ENCODE measurements at places on chromosomes 7 and 10. TPM values are rescaled to one million over a fixed set of nuclear protein-coding genes. Genes with fewer than 3 reads are reported as not detected.
A peak's percentile ranks its signal among the peaks of the same experiment; 100 is the strongest.

The SFTPA1 gene
- total RNA-seq, result not detected

DNA sequence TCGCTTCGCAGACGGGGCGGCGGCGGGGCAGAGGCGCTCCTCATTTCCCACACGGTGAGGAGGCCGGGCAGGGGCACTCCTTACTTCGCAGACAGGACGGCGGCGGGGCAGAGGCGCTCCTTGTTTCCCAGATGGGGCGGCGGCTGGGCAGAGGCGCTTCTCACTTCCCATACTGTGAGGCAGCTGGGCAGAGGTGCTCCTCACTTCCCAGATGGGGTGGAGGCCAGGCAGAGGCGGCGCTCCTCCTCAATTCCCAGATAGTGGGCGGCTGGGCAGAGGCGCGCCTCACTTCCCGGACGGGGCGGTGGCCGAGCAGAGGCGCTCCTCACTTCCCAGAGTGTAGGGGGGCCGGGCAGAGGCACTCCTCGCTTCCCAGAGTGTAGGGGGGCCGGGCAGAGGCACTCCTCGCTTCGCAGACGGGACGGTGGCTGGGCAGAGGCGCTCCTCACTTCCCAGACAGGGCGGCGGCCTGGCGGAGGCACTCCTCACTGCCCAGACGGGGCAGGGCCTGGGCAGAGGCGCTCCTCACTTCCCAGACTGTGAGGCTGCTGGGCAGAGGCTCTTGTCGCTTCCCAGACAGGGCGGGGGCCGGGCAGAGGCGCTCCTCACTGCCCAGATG lies 43.1 kb downstream of the ZEB1 start:
- no peak overlapping the region for H3K4me3 ChIP-seq
- H3K36me3 ChIP-seq, result peaks cover 3% of the 10 kb centered on the region
- peaks cover 7% of the 10 kb centered on the region for H3K4me1 ChIP-seq
- peak; percentile 70 for DNase-seq
- H3K27ac ChIP-seq, result no peak overlapping the region

DNA sequence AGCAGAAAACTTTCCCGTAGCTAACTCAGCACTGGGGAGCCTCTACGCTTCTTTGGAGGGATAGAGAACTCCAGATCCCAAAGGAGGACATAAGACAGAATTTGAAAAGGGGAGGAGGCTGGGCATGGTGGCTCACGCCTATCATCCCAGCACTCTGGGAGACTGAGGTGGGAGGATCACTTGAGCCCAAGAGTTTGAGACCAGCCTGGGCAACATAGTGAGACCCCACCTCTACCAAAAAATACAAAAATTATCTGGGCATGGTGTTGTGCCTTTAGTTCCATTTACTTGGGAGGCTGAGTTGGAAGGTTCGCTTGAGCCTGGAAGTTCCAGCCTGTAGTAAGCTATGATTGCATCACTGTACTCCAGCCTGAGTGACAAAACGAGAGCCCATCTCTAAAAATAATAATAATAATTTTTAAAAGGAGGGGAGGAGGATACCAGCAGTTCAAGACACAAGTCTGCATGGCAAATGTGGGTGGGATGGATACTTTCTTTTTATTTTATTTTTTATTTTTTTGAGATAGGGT lies 165.9 kb upstream of the SH2B2 start:
- H3K27ac ChIP-seq, result no peak overlapping the region
- H3K4me3 ChIP-seq, result no peak overlapping the region
- H3K36me3 ChIP-seq, result peaks cover 2% of the 10 kb centered on the region
- no peak for DNase-seq
- no peaks in the 10 kb centered on the region for H3K4me1 ChIP-seq

The CTTNBP2 gene
- 15.9 TPM for total RNA-seq

- H3K4me1 ChIP-seq, result no peaks in the 10 kb centered on the region
- no peaks in the 10 kb centered on the region for H3K27me3 ChIP-seq
- H3K27ac ChIP-seq, result no peak overlapping the region
- no peak for DNase-seq
- peak overlapping the region; percentile 60 for H3K4me3 ChIP-seq
These were observed 482 bp upstream of the ACTR3C start for GRCh38 chr7:150323682-150324372.

DNA sequence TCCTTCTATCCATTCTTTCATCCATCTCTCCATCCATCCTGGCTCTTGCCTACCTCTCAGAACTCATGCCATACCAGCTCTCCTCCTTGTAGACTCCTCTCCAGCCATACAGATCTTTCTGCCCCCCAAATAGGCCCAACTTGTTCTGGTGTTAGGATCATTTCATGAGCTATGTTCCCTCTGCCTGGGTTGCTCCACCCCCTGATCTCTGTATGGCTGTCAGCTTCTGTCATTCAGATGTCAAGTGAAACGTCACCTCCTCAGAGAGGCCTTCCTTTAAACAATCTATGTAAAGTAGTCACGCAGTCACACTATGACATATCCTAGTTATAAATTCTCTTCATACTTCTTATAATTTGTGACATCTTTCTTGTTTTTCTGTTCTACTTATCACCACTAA lies 42.3 kb upstream of the PNLIPRP3 start:
- H3K27ac ChIP-seq, result no peak overlapping the region
- H3K4me1 ChIP-seq, result no peaks in the 10 kb centered on the region
- H3K36me3 ChIP-seq, result no peaks in the 10 kb centered on the region

The TBXAS1 gene
- 22.1 TPM for total RNA-seq

The FAM13C gene
- total RNA-seq, result 49.7 TPM

GRCh38 chr7:112487457-112488263 lies 6.9 kb downstream of the LSMEM1 start:
- no peak for DNase-seq
- H3K27ac ChIP-seq, result no peak overlapping the region
- peaks cover 5% of the 10 kb centered on the region for H3K36me3 ChIP-seq
- H3K4me3 ChIP-seq, result no peak overlapping the region
- no peaks in the 10 kb centered on the region for H3K4me1 ChIP-seq

The RBP4 gene
- total RNA-seq, result 37.5 TPM

- DNase-seq, result no peak
- H3K27me3 ChIP-seq, result no peaks in the 10 kb centered on the region
- no peaks in the 10 kb centered on the region for H3K36me3 ChIP-seq
- no peak overlapping the region for H3K27ac ChIP-seq
- no peak overlapping the region for H3K4me3 ChIP-seq
These were observed 23.5 kb downstream of the PWWP2B start for GRCh38 chr10:132420469-132420980.

DNA sequence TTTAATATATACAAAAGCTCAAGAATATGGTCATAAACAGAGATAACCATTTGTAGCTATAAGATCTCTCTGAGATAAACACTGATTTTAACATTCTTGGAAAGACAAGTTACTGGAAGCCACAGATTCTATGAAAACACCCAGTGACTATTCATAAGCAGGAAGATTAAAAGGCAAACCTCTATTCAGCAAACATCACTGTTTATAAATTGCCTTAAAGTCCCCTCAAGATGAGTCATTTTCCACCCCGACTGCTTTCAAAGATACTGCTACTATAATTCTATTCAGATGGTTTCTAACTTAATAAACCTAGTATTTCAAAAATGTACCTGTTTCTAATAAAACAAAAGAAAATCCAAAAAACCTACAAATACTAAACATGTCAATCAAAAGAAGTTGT lies 21.0 kb downstream of the TM9SF3 start:
- H3K4me3 ChIP-seq, result no peak overlapping the region
- H3K27me3 ChIP-seq, result no peaks in the 10 kb centered on the region
- no peaks in the 10 kb centered on the region for H3K36me3 ChIP-seq
- DNase-seq, result no peak
- H3K27ac ChIP-seq, result no peak overlapping the region

DNA sequence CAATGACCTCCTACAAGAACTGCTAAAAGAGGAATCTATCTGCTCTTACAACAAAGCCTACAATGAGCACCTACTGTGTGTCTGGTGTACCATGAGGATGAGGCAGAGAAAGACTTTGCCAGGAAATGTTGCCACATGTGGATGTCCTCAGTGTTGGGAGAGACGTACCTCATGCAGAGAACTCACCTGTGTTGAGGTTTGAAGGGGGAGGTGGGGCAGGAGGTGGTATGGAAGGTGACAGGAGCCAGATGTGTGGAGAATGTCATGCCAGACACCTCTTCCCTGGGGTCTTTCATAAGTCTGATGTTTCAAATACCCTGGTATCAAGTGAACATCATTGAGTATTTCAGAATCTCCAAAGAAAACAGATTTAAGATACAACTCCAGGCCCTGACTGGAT lies 220.1 kb upstream of the RNF32 start:
- H3K4me1 ChIP-seq, result no peaks in the 10 kb centered on the region
- no peaks in the 10 kb centered on the region for H3K27me3 ChIP-seq
- no peak overlapping the region for H3K27ac ChIP-seq
- H3K4me3 ChIP-seq, result no peak overlapping the region

DNA sequence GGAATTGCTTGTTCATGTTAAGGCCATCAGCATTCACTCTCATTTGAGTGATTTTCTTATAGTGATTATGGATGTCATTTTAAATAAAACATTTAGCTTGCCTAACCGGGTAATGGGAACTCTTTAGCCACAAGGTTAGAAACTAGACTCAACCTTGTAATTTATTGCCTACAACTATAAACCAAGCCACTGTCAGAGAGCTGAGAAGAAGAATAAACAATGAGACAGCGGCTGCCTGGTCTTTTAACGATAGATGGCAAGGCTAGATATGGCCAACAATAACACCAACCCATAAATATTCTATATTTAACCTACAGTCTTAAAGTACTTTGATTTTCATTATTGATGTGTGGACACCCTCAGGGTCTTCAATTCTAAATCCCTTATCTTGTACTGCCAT lies 27.8 kb upstream of the INHBA start:
- no peak for DNase-seq
- H3K27ac ChIP-seq, result no peak overlapping the region
- H3K4me3 ChIP-seq, result no peak overlapping the region
- H3K36me3 ChIP-seq, result no peaks in the 10 kb centered on the region

The POU6F2 gene
- 1.9 TPM for total RNA-seq

DNA sequence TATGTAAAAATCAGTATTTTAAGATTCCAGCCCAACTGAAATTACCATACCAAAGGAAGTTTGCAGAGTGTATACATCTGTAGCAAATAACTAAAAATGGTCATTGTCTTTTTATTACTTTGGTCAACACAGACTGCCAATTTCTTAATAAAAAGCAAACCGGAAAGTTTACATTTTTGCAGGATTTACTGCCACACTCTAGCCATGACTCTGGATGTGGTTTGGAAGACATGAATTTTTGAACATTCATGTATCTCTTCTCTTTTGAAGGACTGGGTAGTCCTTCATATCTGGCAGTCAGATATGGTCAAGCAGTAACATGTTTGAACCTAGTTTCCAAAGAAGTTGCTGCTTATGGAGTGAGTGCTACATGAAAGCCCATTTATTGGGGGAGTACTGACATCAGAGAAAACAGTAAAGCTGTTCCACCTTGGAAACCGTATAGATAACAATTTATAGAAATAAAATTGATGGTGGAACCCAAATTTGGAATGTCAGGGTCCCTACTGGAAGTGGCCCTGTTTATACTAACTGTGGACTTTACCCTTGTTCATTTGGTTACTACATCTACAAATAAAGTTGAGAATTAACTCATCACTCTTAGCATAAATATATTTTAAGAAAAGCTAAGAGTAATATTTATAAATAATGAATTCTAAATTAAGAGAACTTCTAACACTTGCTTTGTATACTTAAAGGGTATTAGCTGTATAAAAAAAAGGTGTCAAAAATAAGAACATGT lies 84.6 kb downstream of the ZMYND11 start:
- no peak for DNase-seq
- no peak overlapping the region for H3K4me3 ChIP-seq
- H3K27ac ChIP-seq, result no peak overlapping the region
- H3K36me3 ChIP-seq, result peaks cover 3% of the 10 kb centered on the region
- H3K4me1 ChIP-seq, result no peaks in the 10 kb centered on the region

- no peak overlapping the region for H3K4me3 ChIP-seq
- no peaks in the 10 kb centered on the region for H3K27me3 ChIP-seq
- H3K4me1 ChIP-seq, result no peaks in the 10 kb centered on the region
- no peaks in the 10 kb centered on the region for H3K36me3 ChIP-seq
- no peak for DNase-seq
- no peak overlapping the region for H3K27ac ChIP-seq
These were observed 162.1 kb downstream of the NRG3 start for GRCh38 chr10:82037076-82037475.

DNA sequence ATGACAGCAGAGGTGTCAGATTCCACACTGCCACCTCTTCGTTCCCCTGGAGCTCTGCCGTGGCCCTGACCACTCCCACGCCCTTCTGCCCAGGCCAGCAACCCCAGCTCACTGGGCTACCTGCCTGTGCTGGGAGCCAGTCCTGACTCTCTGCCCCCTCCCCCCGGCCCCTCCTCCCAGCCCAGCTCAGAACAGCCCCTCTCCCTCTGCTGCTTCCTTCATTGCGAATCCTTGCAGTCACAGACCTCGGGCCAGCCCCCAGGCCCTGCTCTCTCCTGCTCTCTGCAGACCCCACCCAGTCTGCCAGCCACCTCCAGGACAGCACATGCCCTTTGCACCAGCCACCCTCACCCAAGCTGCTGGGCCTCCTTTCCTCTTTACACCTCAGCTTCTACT lies 60.4 kb downstream of the TCERG1L start:
- H3K4me3 ChIP-seq, result no peak overlapping the region
- no peak overlapping the region for H3K27ac ChIP-seq
- peak; percentile 64 for DNase-seq
- no peaks in the 10 kb centered on the region for H3K4me1 ChIP-seq
- no peaks in the 10 kb centered on the region for H3K36me3 ChIP-seq

DNA sequence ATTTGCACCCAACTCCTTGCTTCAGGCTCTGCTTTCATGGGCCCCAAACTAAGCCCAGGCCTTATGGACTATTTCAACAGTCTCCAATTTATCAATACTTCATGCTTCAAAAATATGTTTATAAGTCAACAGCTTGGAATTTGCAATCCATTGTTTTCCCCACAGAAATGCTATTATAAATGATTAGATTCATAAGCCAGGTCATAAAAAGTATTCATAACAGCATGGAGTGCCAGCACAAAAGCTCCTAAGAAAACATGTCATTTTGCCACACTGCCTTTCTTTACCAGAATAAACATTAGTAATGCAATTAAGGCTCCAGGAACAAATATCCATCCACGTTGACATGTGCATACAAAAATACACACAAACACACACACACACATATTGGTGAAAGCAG lies 30.1 kb downstream of the OSBPL3 start:
- no peak overlapping the region for H3K4me3 ChIP-seq
- no peak for DNase-seq
- H3K27me3 ChIP-seq, result no peaks in the 10 kb centered on the region
- no peaks in the 10 kb centered on the region for H3K36me3 ChIP-seq
- H3K27ac ChIP-seq, result no peak overlapping the region
- H3K4me1 ChIP-seq, result no peaks in the 10 kb centered on the region

The MYL10 gene
- total RNA-seq, result not detected

GRCh38 chr10:10528563-10528910 lies 489.1 kb upstream of the CELF2 start:
- no peaks in the 10 kb centered on the region for H3K4me1 ChIP-seq
- no peak overlapping the region for H3K27ac ChIP-seq
- no peaks in the 10 kb centered on the region for H3K27me3 ChIP-seq
- no peaks in the 10 kb centered on the region for H3K36me3 ChIP-seq

Measured in aorta (tissue), 5 donors.